NCI-H1105 (cell line): ENCODE measurements at places on chromosomes 16 and 17.

GRCh38 chr17:67289181-67289876, 44.3 kb upstream of the HELZ start:
- no peak for DNase-seq

DNA sequence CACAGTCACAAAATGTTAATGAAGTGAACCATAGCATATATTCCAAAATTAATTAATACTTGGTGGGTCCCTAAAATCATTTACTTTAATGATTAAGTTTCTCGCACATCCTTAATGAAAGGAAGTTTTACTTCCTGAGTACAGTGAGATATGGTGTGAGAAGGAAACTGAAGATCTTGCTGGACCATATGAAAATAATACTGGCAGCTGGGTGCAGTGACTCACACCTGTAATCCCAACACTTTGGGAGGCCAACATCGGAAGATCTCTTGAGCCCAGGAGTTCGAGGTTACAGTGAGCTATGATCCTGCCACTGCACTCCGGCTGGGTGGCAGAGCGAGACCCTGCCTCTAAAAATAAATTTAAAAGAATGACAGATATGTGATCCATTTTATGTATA, 62.5 kb downstream of the ABCA8 start:
- DNase-seq = no peak

DNA sequence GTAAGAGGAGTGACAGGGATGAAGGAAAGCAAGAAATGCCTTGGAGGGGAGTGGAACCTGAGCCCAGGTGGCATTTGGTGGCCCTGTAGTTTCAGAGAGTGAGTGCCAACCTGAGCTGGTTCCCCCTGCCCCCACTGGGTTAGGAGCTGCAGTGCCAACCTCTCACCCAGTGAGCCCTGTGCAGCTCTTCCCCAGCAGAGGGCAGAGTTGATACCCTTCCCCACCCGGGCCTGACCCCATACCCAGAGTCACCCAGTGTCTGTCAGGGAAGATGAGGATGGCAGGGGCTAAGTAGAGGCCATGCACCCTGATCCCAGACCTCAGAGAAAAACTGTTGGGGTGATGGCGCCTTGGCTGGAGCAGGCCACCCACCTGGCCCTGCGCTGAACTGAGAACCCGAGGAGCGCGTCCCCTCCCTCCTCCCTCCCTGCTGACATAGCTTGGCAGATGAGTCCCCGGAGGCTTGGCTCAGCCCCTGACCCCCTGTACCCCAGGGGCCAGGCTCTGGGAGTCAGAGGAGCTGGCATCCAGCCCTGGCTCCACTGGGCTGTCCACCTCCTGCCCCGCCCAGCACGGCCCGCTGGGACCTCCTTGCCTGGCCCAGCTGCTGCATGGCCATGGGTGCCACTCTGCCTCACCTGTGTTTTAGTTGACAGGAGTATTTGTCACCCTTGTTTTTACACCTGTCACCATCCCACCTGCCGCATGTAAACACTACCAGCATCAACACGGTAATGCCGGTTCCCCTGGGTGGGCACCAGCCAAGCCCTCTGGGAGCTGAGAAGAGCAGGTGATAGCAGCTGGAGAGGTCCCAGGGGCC, 113.9 kb downstream of the AMFR start:
- peak; percentile 98 for DNase-seq

DNA sequence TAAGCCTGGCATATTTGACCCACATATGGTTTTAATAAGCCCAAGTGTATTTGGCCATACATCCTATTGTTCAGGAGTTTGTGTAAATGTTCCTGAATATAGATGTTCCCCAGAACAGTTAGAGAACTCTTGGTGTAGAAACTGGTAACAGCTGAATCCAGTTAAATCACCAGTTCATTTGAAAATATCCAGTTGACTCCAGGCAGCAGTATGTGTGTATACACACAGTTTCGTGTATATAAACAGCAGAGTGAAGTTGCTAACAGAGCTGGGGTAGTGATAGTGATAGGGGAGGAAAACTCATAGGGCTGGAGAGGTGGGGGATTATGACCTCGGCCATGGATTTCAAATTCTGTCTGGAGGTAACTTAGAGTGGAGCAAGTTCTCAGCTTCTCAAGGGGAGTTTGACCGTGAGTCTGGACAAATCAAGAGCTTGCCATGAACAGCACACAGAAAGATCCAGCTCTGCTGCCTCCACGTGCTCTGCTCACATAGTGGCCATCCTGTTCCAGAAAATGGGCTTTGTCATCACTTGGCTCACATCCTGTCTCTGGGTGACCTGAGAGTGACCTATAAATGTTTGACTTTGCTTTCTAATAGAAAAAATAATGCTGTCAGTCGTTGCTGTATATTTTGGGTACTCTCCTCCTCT, 30.6 kb upstream of the MMD start:
- DNase-seq = no peak

DNA sequence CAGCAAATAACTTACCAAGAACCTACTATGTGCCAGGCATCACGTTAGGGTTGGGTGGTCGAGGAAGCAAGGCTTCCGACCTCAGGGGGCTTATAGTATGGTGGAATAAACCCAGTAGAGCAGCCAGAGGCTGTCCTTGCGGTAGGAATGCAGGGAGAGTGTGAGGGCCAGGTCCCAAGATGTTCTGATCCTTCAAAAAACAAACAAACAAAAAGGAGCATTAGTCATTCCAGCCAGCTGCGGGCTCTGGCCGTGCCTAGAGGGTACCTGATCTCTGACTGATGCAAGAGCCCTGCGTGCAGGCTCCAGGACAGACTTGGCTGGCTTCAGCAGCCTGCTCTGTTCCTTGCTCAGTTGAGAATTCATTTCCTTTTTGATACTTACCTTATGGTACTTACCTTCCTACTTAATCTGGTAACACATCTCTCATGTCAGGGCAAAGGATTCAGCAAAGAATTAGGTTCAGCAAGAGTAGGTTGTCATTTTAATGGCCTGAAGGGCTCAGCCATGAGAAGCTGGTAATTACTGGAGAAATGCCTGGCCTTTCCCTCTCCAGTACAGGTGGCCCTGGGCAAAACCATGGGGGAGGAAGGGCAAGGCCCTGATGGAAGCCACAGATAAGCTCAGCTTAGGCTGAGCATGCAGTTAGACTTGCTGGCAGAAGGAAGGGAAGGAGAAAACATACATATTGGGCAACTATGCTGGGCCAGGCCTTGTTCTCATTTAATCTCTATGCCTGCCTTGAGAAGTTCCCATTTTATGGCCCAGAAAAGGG, 18.4 kb downstream of the CYB5D2 start:
- DNase-seq = no peak

GRCh38 chr17:2814481-2815341, 18.5 kb downstream of the RAP1GAP2 start:
- DNase-seq = no peak

- DNase-seq = no peak
Observed at GRCh38 chr17:36856903-36857381, 80.3 kb upstream of the LHX1 start.

DNA sequence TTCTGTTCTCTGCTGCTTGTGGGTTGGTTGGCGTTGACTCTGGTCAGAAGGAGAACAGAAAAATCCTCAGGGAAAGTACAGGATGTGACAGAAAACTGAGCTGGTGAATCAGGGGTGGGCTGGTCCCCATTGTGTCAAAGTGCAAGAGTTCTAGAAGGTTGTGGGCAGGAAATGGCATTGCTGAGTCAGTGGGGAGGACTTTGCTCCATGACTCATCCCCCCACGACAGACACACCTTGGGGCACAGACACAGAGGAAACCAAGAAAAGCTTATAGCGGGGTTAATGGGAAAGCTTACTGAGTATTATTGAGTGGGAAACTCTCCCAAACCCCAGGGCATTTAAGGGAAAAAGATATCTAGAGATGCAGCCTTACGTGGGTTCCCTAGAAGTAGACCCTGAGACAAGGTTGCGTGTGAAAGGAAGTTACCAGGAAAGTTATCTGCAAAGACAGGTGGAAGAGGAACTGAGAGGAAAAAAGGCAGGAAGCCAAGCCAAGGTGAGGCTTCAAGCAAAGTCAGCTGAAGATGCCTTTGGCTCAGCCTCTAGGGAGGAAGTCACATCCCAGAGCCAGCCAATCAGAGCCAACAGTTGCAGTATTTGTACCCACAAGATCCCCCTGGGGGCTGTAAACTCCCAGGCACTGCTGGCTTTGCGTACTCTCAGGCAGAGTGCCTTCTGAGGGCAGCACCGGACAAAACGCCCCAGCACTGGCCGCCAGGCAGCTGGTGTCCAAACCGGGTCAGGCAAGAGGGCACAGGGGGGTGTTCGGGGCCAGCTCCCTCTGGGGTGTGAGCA, 86.4 kb downstream of the FOXL1 start:
- DNase-seq = no peak

DNA sequence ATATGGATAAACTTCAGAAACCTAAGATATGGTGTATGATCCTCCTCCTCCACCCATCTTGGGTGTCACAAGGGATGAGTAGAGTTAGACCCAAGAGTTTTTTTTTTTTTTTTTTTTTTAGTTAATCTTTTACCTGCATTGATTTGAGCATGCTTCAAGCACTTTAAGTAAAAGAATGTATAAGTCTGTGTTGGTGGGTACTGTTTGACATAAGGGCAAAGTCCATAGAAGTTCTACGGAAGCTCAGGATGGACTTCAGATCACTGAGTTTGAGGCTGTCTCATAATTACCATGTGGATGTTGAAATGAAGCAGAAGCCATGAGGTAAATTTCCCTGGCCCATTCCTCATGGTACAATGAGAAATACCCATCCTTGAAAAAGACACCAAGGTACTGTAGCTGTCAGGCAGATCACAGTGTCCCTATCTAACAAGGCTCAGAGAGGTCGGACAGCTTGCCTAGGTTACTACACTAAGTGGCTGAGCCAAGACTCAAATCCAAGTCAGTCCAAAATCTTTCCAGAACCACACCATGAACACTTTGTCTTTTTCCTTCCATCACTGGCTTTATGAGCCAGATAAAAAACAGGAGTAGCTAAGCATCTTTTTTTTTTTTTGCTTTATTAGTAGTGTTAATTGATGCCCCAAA, 962.8 kb downstream of the CDH11 start:
- DNase-seq = no peak

GRCh38 chr17:66437476-66438026, 135.1 kb downstream of the PRKCA start:
- DNase-seq = no peak

- DNase-seq = no peak
Observed at GRCh38 chr17:79446399-79447009, 164.3 kb downstream of the RBFOX3 start.

GRCh38 chr17:81870131-81870980, 781 bp downstream of the ARHGDIA start:
- no peak for DNase-seq

GRCh38 chr16:67942200-67942509, 1.8 kb downstream of the LCAT start:
- no peak for DNase-seq

DNA sequence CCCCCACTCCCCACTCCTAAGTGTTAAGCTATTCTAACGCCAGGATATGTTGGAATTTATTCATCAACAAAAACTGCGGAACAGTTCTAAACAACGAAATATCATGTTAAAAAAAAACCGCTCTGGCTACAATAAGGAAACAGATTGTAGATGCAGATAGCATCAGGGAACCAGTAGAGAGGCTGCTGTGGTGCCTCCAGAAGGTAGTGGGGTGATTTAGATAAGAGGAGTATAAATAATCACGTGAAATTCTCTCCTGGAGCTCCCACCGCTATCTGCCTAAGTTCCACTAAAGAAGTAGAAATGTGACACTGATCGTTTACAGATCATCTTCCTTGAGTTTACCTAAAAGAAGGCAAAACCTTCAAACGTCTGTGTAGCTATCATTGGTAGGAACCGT, 8.0 kb downstream of the AHSP start:
- DNase-seq = no peak

DNA sequence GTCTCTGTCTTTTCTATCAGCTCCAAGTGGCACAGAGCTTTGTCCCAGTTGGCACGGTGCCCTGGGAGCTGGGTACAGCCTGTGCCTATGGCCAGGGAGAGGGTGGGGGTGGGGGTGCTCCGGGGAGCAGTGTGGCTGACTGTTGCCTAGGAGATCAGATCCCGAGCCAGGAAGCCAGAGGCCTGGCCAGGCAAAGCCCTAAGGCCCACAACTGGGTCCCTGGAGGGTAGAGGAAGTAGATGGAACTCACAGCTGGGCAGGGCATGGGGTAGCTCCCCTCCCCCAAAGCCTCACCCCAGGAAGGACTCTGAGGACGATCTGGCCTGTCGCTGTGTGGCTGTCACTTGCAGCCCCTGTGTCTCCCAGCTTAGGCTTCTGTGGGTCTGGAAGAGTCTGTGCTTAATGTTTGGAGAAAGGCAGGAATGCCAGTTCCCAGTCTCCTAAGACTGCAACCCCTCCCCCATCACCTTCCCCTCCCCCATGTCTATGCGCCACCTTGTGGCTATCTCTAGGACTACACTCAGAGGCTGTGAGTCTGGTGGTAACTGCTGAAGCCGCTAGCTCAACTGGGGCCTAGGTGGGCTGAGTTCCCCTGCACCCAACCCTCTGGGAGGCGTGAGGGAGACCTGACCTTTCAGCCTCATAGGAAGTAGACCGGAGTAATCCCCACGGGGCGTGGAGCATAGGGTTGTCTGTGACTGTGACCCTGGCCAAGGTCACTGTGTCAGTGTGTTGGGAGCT, 12.6 kb downstream of the THRA start:
- peak; percentile 85 for DNase-seq

- no peak for DNase-seq
Observed at GRCh38 chr17:67613961-67614360, 103.8 kb upstream of the NOL11 start.

DNA sequence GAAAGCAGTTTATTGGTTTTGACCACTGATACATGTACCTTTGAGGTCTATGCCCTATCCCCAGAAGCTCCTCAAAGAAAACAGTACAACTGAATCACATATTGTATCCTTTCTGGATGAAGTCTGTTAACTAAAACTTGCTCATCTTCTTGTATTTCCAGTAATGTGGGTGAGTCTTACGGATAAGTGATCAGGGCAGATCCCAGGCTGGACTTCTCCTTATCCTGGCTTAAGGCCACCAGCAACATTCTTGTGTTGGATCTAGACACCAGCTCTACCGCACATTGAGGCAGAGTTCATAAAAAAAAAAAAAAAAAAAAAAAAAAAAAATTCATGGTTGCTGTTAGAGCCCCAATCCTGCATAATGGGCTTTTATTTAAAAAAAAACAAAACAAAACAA, 536.7 kb upstream of the HSBP1 start:
- DNase-seq = no peak

- DNase-seq = no peak
Observed at GRCh38 chr17:39082482-39082881, 69.0 kb downstream of the PLXDC1 start.

- DNase-seq = no peak
Observed at GRCh38 chr16:1150511-1150982, 2.4 kb upstream of the CACNA1H start.

GRCh38 chr17:62807812-62808575, at the start of gene MARCHF10:
Gene MARCHF10, minus strand, starts transcription at chr17:62808314. Its CDS starts 6,579 bp downstream, at chr17:62801735.
- peak; percentile 89 for DNase-seq

DNA sequence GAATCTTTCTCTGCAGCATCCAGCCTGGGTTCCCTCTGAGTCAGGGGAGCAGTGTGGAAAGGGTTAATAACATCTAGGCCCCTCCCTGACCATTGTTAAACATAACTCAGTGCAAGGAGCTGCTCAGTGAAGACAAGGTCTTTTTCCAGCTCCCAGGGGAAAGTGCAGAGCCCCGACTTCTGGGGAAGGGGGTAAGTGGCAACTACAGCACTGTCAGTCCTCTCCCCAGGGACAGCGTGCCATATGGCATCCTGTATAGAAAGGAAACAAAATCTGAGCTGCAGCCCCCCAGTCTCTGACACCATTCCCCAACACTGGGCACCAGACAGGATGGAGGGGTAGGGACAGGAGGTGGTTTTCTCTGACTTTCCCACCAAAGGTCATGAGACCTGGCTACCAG, 7.8 kb downstream of the MRPL27 start:
- DNase-seq = no peak
